ENCODE measurements at places on chromosomes 5 and 9.

DNA sequence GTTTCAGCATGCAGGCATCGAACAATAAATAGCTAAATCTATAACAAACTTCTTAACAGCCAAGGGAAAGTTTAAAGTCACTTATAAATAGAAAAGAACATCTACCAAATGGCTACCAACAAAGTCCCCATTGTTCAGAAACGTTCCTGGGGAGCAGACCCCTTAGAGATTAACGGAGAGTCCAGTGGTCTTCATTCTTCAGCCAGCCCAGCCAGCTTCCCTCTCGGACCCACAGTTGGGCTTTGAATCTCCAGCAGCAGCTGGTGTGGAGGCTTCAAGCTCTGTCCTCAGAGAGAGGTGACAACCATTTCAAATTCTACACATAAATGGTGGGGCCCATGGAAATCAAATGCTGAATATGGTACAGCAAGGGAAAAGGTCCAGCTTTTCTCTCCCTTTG, 11.2 kb downstream of the ENC1 start:
- no peak for DNase-seq

- DNase-seq = no peak
Measured at GRCh38 chr5:107296572-107296971, 374.2 kb downstream of the EFNA5 start.

GRCh38 chr5:43432486-43433375, 20.5 kb upstream of the CCL28 start:
- no peak for DNase-seq

DNA sequence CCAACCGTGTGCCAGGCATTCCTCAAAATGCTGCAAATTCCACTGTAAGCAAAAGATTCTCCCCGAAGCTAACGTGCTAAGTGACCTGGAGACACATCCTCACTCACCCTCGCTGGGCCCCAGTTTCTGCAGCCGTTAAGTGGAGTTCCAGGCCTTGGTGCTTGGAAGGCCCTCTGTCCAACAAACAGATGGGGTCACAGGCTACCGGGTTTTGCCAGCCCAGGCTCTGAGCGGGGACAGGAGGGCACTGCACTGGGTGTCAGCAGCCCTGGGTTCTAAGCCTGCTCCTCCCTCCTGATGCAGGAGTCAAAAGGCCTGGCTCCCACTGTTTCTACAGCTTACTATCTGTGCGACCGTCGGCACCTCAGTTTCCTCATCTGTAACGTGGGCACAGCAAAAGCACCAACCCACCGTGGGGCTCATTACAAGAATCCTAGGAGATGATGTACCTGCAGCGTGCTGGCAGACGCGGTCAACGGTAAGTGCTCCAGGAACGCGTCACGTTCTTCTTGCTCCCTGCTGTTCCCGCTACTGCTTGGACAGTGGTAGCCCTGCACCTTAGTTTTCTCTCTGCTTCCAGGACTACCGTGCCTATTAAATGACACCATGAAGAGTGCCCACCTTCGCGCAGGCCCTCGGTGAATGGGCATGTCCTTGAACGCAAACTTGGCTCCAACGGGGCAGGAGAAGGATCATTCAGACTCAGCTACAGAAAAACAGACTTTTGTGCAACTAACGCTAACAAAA, 84.8 kb downstream of the ADAMTS2 start:
- DNase-seq = no peak

GRCh38 chr5:151683986-151684588, 2.6 kb downstream of the SPARC start:
- DNase-seq = no peak
